ENCODE measurements at places on chromosomes 4 and X.

- DNase-seq = no peak
These were observed 127.5 kb upstream of the RADX start for GRCh38 chrX:106484233-106484632.

DNA sequence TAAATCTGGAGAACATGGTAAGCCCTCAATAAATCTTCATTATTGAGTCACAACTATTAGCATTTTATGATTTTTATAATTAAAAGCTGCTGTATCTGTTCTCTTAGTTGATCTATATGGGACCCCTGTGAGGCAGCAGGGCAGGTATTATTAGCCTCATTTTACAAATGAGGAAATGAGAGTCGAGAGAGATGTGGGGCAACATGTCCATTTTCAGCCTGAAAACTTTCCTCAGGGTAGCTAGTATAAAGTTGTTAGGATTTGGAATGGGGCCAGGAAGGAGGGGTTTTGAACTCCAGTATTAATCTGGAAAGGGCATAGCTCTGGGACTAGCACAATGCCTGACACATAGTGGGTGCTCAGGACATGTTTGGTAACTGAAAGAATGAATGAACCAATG lies 191.7 kb upstream of the GPC4 start:
- no peak for DNase-seq

- DNase-seq = no peak
These were observed 22.2 kb downstream of the CRMP1 start for GRCh38 chr4:5870701-5871100.

- DNase-seq = peak; percentile 3
These were observed at the start of gene FAM47E for GRCh38 chr4:76251441-76252270. FAM47E (plus strand) TSS chr4:76251721; CDS start chr4:76251747, 26 bp downstream.

GRCh38 chr4:2292646-2293108 lies 30.8 kb upstream of the MXD4 start:
- DNase-seq = no peak

GRCh38 chr4:80184053-80184824 lies 13.1 kb upstream of the PRDM8 start:
- DNase-seq = peak; percentile 94

DNA sequence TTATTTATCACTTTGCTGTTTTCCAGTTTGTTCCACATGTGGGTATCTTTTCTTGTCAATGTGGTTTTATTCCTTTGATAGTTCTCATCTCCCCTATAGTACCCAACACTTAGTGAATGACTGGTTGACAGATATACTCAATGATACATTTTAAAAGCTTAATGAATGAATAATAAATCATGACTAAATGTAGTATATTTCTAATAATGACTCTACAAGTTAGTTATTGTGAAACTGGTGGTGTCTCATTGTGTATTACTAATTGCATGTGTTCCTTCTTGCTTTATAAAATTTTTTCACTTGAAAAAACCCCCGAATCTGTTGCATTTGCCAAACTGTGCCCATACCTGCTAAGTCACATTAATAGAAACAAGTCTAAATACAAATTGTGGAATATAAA lies 95.4 kb downstream of the MBNL3 start:
- no peak for DNase-seq

DNA sequence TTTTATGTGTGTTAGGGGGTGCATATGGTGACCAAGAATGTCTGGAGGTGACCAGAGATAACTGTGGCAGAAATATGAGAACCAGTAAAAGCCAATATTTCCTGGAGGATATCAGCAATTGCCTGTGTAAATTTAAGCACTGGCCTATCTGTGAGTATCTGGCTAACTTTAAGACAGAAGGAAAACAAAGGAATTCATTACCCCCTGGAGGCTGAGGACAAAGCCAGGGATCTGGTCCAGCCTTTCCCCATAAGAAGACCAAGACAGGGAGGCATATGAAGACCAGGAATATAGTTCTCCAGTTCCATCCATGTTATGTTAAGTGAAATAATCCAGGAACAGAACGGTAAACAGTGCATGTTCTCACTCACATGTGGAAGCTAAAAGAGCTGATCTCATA lies 49.2 kb downstream of the MFAP3L start:
- no peak for DNase-seq

Data from stimulated activated CD4-positive, alpha-beta T cell treated with anti-CD3 and anti-CD28 coated beads, Interleukin-12 subunit alpha, Interleukin-12 subunit beta, amount 100 ng/mL, for 4 hours (primary cell).